Left lobe of liver (tissue), 2 donors: ENCODE measurements at places on chromosomes 7 and 10.
A peak's percentile ranks its signal among the peaks of the same experiment; 100 is the strongest.

GRCh38 chr7:36916116-36916515 is 191.8 kb upstream of the AOAH start:
- DNase-seq = no peak

DNA sequence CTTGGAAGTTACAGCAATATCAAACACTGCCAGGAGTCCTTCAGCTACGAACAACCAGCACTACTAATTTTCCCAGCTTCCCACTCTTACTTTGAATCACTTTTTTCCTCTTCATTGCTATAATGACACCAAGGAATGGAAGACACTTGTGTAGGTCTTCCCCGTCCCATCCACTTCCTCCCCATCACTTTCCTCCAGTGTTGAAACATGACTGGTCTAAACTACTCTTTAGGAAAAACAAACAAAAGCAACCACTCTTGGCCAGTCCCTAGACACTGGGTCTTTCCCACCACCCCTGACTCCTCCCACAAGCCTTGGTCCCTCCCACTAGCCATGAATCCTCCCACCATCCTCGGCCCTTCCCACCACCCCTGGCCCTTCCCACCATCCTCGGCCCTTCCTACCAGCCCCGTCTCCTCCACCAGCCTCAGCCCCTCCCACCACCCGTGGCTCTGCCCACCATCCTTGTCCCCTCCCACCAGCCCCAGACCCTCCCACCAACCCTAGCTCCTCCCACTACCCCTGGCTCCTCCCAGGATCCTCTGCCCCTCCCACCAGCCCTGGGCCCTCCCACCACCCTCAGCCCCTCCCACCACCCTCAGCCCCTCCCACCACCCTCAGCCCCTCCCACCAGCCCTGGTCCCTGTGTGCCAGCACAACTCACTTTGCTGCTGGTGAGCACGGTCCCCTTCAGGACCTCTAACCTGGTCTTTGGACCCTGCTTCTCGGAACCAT is 68.5 kb downstream of the CXCL12 start:
- no peak for DNase-seq

DNA sequence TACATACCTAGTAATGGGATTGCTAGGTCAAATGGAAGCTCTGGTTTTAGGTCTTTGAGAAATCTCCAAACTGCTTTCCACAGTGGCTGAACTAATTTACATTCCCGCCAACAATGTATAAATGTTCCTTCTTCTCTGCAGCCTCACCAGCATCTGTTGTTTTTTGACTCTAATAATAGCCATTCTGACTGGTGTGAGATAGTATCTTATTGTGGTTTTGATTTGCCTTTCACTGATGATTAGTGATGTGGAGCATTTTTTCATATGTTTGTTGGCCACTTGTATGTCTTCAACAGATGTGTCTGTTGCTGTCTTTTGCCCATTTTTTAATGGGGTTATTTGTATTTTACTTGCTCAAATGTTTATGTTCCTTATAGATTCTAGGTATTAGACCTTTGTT is 675.5 kb downstream of the SUGCT start:
- no peak for DNase-seq

DNA sequence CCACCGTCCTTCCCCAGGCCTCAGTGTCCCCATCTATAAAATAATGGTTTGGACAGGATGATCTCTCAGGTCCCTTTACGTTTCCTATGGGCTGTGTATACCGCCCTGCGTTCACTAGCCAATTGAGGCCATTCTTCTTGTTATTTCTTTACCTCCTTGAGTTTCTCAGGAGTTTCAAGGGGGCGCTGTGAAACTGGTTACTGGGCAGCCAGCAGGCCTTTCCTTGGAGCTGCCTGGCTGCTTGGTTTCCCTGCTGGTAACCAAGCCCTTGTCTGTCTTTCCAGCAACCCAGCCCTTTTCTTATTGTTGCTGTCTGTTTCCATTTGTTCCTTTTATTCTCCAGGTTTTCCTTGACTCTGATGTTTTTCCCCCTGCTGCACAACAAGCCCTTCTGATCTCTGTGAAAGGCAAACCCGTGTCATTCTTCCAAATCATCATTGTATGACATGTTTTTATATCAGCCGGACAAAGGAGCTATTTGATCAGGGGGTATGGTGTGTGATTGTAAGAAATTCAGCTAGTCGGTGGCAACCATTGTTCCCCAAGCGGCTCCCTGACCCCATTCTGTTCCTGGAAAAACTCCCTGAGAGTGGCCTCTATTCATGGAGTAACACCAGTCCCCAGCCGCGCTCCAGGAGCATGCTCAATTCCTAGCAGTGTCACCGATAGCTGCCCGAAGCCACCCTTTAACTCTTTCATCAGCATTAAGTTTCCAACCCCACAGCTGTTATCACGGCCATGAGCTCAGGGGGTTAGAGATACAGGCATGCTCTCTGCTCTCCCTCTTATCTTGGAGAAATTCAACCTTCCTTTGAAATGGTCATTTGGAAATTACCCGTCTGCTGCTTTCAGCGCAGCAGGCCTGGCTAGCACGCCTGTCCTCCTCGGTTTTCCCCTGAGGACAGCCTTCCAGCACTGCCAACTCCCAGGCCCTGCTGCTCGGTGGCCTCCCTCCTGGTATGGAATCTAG is 26.6 kb downstream of the FGF8 start:
- no peak for DNase-seq

DNA sequence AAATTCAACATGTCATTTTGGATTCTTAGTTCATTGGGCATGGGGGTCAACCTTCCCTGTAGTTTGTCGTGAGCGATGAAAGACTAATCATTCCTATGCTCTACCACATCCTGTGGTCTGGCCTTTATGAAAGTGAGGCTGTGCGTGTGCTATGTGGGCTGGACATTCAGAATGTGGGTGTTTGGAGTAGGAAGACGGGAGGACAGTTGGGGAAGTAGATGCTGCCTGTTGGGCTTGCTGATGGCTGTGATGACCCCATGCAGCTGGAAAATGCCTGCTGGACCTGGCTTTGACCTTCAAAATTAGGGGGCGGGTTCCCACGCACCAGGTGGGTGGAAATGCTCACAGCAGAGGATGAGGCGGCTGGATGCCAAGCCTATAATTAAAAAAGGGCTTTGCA is 90.9 kb upstream of the MKI67 start:
- no peak for DNase-seq

DNA sequence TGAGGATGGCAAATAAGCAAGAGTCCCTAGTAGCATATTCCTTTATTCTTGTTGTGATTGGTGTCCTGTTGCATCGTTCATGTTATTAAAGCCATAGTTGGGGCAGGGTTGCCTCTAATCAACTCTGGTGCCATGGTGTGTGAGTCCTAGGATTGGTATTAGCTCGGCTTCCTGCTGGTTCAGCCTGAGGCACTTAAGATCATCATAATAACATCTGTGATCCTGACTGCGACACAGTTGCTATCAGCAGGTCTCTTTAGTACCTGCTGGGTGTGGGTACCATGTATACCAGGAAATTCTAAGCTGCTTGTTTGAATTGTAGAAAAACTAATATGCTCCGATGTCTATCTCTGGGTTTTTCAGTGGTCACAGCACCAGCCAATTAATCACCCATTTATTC is 1.6 kb downstream of the WEE2 start:
- DNase-seq = no peak

GRCh38 chr7:52197221-52197620 is 838.2 kb upstream of the POM121L12 start:
- no peak for DNase-seq

DNA sequence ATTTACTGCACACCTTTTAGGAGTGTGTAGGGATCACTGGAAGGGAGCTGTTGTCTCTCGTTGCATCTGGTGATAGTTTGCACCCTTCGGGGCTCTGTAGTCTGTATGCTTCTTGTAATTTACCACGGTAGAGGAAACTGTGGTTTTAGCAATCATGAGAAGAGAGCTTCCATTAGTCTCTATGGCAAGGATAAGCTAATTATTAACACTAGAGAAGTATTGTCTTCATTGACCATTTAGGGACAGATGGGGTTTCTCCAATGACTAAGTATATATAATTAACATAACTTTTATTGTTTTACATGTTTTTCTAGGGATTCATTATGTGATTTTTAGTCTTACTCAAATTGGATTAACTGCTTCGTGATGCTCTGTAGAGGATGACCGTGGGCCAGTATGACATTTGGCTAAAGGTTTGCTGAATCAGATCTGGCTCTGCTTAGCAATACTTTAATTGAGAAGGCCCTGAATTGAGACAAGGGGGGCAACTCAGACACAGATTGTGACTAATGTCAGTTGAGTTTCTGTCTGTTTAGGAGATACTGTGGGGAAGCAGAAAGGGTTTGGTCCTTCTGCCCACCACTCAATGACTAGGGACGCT is 8.7 kb downstream of the SLC18A2 start:
- no peak for DNase-seq

DNA sequence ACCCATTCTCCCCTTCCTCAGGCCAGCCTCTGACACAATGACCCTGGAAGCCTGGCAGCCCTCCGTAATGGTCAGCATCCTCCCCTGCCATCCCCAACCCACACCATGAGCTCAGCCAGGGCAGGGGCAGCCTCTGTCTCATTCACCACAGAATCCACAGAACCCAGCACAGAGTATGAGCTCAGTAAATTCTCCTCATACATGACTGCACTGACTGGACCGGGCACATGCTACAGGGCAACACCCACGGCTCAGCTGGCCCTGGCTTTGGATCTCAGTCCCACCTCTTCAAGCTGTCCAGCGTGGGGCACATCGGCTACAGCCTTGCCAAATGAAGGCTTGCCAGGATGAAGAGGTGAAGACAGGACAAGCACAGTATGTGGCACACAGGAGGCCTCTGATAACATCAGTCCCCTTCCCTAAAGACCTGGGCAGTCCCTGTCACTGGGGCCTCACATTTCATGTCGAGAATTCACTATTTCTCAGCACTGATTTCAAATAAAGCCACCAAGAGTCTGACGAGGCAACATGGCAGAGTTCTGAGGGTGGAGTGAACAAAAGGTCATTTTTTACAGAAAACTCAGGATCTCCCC is 7.9 kb downstream of the GPRIN2 start:
- peak; percentile 47 for DNase-seq

DNA sequence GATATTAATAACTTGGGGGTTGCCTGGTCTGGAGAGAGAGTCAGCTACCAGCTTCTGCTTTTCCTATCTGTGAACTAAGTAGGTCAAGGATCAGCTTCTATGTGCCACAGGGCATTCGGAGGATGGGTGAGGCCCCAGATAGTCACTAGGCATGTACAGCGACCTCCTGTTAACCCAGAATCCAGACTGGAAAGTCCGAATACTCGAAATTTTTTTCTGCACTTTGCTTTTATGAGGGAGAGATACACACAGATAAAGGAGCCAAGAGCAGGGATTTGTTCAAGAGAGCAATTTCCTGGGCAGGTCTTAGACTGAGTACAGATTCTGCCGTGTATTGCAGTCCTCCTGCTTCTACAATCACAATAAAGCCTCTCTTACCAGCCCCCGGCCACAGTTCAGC is 54.2 kb downstream of the EMX2 start:
- no peak for DNase-seq

- no peak for DNase-seq
Measured at GRCh38 chr7:19665399-19666008, 43.3 kb downstream of the POLR1F start.

- DNase-seq = no peak
Measured at GRCh38 chr7:150982351-150982750, 4.2 kb upstream of the KCNH2 start.

DNA sequence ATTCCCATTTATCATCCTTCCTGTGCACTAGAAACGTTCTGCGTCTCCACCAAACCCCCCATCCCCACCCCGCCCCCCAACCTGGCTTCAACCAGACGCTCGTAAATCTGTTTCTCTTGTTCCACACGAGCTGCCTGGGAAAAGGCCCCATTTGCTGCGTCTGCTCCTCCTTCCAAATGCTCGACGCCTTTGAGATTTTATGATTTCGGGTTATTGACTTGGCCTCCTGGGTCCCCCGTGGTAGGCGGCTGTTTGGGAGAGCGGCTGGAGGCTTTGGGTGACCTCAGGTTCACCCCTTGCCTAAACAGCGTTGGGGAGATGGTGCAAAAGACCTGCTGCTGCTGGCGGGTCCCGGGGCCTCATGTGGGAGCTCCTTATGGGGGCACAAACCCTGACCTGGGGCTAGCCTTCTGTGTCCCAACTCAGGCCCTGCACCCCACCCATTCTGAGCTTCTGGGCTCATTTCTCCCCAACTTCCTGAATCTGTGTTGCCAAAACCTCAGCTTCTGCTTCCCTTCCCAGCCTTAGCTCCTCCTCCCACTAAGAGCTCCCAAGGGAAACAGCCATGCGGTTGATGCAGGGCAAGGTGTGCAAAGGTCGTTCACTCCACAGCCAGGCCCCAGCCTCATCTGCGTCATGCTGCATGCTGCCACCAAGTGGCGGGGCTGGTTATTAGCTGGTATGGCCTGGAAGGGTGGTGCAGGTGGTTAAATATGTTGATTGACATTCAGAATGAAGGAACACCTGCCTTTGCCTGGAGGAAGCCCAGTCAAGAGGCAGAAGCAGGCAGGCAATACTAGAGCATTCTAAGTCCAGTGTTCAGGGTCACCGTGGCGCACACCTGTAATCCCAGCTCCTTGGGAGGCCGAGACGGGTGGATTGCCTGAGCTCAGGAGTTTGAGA is 49.1 kb upstream of the ELN start:
- peak; percentile 87 for DNase-seq

DNA sequence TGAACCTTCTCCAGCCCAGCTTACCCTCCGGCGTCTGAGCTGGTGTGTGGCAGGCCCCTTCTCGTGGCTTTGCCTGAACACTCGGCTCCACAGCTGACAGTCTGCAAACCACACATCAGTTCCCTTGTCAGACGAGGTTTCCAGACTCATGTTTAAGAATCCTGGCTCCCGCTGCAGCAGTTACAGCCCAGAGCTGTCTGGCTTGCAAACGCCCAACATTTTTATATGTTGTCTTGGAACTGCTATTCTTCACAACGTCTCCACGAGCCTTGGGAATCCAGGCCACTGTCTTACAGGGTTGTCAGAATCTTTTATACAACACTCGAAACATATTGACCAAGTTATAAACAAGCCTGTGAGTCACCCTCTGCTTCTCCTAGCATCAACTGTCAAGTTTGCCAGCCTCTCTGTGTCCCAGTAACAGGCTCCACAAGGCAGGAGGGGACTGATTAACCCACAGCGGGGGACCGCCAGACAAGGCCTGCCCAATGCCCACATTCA is 68.1 kb downstream of the TNS3 start:
- DNase-seq = no peak

- no peak for DNase-seq
Measured at GRCh38 chr10:86733260-86733671, 23.2 kb upstream of the BMPR1A start.

DNA sequence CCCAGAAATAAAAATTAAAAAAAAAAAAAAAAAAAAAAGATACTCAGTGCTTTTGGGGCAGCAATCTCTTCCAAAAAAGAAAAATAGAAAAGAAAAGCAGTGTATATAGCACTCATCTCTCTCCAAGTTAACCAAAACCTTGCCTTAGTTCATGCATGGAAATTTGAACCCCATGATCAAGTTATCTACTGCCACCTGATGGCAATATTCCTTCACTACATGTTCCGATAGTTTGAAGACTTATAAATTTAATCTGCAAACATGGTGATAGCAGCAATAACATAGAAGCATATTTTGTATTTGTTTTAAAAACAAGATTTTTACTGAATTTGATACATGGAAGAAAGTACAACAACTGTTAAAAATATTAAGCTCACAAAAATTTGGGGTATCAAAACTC is 48.6 kb upstream of the SLIT1 start:
- no peak for DNase-seq

- DNase-seq = no peak
Measured at GRCh38 chr7:44574287-44574872, 672 bp upstream of the DDX56 start.

- no peak for DNase-seq
Measured at GRCh38 chr7:4042402-4043045, 639.6 kb upstream of the FOXK1 start.

- DNase-seq = peak; percentile 55
Measured at GRCh38 chr7:129169171-129169671, 19.2 kb upstream of the SMO start.
